ENCODE measurements at places on chromosomes 5 and 9.
A peak's percentile ranks its signal among the peaks of the same experiment; 100 is the strongest.

- DNase-seq = no peak
Observed at GRCh38 chr5:174545926-174546325, 178.5 kb upstream of the MSX2 start.

DNA sequence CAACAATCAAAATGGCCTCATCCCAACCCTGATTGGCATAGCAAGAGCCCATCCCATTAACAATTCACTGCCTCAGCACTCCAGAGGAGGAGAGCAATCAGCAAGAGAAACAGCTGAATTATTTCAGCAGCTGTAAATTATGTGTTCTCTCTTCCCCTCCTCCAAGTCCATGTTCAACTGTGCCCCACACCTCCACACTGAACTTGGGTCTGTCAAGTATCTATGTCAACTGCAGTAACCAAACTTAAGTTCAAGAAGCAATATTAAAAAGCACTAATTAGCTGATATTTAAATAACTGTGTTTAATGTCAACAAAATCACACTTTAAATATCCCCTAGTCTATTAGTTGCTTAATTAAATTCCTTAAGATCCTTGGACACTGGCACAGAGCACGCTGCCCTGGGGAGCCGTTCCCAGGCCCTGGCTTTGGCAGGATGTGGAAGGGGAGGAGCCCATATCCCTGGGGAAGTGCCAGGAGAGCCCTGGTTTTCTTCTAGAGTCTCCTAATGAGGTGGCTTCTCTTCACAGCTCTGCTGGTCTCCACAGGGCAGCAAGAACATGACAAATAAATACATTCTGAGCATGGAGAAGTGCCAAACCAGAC lies 50.6 kb downstream of the SIL1 start:
- DNase-seq = no peak

DNA sequence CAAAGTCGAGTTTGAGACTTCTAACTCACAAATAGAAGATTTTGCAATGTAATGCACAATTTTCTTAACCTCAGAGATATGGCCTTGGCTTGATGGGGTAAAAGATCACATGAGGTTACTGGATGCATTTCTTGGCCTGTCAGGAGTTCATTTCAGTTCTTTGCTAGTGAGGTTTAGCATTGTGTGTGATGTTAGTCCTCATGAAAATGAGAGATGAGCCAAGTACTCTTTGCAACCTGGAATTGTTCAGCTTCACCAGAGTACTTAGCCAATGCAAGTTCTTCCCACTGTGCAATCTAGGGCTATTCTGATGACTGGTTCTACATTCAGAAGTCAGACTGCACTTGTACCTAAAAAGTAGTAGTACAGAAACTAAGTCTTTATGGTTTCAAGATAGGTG lies 24.9 kb downstream of the GNAQ start:
- DNase-seq = no peak

DNA sequence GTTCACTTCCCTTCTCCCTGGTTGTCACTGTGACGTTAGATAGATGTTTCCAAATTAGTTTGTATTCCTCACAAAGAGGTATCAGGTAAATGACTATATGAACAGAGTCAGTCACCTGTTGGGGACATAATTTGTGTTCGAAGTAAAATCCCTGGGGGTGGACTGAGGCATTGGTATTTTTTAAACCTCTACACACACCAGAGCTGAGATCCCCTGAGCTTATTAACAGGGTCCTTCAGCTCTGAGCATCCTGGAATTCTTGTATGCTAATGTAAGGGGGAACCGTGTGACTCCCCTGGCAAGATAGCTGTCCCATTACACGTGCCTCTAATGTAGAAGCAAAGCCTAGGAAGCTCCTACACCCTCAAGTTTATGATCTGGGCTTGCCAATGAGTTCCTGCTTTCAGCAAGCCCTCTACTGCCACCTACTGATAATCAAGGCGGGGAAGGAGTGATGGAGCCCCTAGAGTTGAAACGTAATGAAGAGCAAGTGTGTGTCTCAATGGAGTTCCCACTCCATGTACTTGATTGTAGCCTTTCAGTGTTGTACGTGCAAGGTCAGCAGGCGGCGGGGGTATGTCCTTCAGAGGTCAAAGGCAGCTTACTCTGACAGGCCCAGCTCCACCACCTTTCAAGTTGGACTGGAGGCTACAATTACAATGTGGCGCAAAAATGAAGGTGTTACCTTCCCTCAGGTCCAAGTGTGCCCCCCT lies 14.4 kb downstream of the PRKACG start:
- peak; percentile 80 for DNase-seq

GRCh38 chr9:75455444-75455921 lies 367.2 kb downstream of the OSTF1 start:
- DNase-seq = no peak

- no peak for DNase-seq
Observed at GRCh38 chr5:68385936-68386335, 170.4 kb downstream of the PIK3R1 start.

DNA sequence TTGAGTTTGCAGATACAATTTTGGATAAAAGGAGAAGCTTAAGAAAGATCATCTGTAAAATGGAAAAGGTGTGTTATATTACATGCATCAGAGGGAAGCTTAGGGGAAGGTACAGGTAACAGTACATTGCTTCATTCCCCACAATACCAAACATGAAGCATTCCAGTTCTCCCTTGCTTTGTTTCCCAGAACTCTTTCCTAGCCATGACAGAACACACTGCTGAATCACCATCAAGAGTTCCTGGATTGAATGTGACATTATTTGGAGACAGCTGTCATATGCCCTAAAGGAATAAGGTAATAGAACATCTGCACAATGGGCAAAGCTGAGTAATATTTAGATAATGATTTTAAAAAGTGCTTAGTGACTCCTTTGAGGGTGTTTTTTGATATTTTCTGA lies 303.5 kb upstream of the ST8SIA4 start:
- DNase-seq = no peak

DNA sequence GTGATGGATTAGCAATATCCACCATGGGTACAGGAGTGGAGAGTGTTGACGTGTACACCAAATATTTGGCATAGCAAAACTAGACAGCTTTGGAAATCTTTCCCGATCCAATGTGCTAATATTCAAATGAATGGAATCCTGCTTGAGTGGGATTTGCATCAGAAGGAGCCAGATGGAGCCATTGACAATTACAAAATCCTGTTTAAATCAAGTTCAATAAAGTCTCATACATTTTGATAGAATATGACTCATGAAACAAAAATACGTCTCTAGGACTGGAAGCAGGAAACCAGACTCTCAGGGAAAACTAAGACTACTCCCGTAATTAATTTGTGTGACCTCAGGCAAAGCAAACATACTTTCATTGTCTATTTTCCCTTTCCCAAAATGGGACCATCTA lies 13.0 kb downstream of the TNC start:
- no peak for DNase-seq

GRCh38 chr5:130549884-130550561 lies 615.0 kb downstream of the HINT1 start:
- no peak for DNase-seq

- DNase-seq = no peak
Observed at GRCh38 chr5:43037636-43038495, 2.3 kb downstream of the ANXA2R start.

DNA sequence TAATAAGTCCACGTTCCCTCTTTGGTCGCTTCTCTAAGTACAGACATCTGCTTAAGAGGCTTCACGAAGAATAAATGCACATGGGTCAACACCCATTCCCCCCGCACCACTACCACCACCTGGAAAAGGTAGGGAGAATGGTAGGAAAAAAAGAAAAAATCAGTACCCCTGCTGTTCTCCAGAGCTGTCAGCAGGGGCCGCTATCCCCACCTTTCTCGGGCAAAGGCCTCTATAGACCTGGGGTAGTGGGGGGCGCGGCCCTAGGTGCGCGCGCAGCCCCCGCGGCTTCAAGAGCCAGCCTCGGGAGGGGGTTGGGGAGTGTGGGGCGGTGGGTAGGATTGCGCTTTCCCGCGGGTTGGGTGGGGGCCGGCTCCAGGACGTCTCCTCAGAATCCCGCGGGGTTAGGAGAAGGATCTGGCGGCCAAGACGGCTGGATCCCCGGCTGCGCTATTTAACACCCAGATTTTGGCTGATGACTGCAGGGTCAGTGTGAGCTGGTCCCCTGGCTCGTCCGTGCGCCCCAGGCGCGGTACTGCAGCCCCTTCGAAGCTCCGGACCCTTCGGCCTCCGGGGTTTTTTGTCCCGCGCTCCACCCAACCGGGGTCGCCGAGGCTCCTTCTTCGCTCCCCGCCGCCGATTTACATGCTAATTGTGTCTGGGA lies 1.6 kb upstream of the SEMA6A start:
- DNase-seq = peak; percentile 78

- DNase-seq = no peak
Observed at GRCh38 chr9:134441227-134442084, 115.2 kb downstream of the RXRA start.

DNA sequence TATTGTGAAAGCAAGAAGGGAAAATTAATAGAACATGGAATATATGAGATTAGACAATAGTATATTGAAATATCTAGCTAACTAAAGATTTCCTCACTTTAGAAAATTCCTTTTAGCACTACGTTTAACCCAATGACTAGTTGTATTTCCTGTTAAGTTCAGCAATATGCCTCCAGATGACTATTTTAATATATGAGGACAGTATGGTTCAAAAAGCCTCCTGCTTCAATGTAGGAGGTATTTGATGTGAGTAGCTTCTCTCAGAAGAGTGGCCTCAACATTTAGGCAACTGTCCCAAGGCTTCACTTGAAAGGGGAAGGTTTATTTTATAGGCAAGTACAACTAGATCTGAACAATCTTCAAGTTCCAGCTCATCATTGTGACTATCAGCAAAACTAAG lies 2.0 kb upstream of the MEF2C start:
- DNase-seq = no peak

DNA sequence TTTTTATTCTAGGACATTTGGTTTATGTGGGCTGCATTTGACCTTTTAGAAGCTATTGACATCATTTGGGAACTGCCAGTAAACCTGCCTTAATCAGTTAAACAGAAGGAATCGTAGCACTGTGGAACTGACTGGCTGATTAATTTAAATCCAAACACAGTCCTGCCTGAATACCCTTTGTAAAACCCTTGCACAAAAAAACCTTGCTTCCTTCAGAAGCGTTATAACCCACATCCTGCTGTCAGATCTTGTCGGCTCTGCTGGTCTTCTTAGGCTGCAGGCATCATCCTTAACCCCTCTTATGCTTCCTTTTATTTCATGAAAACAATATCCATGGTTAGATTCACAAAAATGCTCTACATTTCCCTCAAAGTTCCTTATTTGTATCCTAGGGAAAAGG lies 46.3 kb downstream of the PAM start:
- no peak for DNase-seq

All from midbrain (tissue), 1 donor.